ENCODE measurements at places on chromosomes 13 and 19.

DNA sequence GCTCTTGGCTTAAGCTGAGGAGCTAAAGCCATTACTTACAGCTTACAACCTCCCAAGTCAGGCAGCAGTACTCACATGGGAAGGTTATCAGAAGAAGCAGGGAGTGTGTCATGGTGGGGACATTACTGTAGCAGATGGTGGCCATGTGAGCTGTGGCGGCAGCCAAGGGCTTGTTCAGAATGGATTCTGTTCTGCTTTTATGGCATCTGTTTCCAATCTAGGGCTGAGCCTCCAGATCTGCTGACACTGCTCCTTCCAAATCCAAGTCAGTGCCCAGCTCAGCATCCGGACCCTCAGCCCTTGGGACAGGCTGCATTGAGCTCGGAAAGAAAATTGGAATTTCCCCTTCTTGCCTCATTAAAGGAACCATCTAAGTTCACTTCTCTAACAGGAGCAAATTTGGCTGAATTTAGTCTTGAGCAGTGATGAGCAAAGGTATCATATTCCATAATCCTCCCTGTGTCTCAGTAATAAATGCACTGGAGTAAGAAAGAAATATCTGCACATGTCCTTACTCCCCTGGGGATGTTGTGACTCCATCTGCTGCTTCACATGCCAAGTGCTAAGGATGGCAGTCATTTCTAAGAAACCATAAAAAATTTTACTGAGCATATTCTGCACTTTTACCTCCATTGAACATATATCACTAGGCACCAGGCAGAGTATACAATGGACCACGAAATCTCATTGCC lies 73.9 kb downstream of the KCTD12 start:
- DNase-seq = no peak

GRCh38 chr13:48184260-48184659 lies 48.7 kb upstream of the ITM2B start:
- no peak for DNase-seq

DNA sequence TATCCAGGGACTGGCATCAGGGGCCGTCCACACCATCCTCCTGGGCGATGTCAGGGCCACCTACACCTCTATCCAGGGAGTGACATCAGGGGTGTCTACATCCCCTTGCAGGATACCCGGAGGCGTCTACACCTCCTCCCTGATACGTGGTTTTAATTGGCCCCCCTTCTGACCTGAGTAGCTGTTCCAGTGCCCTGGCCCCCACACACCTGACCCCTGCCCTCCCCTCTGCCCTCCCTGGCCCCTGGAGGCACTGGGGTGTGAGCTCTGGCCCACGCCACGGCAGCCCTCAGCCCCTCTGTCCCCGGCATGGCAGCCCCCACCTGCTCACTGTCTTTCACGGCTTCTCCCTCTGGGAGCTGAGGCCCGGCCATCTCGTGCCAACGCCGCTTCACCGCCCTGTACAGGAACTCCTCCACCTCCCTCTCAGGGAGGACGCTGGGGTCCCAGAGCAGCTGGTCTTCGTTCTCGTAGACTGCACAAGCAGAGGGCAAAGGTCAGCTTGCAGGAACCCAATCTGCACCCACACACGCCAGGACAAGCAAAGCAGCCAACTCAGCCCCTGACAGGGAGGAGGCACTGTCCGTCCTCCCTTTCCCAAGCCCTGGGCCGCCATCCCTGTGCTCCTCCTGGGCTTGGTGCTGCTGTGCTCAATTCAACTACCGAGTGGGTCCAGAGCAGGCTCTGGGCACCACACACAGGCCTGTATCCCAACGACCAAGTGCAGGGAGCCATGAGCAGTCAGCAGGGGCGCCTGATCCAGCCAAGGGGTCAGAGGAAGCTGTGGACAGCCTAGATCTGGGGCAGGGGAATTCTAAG lies 22.2 kb upstream of the PLPP2 start:
- DNase-seq = no peak

- no peak for DNase-seq
Observed at GRCh38 chr13:24511816-24512196, 772 bp downstream of the PARP4 start.

GRCh38 chr13:90430127-90430526 lies 917.4 kb upstream of the MIR17HG start:
- DNase-seq = no peak

GRCh38 chr13:97027162-97027554 lies 32.9 kb upstream of the OXGR1 start:
- DNase-seq = no peak

DNA sequence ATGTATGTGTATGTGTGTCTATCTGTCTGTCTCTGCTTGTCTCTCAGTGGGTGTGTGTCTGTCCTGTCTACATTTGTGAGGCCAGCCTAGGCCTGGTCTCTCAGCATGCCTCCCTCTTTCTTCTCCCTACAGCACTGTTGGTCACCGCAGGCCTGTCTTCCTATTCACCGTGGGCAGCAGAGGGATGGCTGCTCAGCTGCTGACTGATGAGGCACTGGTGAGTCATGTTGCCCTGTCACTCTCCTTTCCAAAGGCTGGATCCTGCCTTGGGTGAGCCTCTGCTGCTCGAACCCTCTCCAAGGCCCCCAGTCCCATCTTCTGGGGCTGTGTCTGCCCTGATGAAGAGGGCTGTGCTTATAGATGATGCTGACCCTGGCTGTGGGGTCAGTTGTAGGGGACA lies 6.3 kb downstream of the ZNF71 start:
- no peak for DNase-seq

DNA sequence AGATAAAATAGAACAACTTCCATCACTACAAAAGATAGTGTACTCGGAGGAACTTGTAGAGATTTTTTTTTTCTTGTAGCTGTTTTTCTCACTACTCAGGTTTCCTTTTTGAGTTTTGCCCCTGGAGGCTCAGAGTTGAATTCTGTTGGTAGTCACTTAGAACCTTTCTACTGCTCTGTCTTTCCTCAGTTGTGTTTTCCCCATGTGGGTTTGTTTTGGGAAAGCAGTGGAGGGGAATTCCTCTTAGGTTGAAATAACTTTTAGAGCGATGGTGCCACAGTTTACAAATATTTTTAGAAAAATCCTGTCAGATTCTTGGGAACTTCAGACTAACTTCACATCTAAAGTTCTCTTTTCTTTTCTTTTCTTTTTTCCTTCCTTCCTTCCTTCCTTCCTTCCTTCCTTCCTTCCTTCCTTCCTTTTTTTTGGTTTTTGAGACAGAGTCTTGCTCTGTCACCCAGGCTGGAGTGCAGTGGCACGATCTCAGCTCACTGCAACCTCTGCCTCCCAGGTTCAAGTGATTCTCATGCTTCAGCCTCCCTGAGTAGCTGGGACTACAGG lies 65.8 kb downstream of the LRCH1 start:
- DNase-seq = no peak

DNA sequence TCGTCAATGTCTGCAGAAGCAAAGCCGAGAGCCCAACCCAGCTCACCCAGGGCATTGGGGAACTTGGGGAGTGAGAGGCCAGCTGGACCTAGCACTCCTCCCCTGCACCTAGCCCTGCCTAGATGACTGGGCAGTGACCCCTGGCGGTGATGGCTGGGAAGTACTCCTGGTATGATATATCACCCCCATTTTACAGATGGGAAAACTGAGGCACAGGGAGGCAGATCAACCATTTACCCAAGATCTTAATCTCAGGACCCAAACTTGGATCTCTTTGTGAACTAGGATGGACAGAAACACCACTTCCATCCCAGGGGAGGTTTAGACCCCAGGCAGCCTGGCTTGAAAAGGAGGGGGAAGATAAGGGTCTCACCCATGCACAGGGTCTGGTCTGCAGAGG lies 43.5 kb downstream of the CCL25 start:
- no peak for DNase-seq

DNA sequence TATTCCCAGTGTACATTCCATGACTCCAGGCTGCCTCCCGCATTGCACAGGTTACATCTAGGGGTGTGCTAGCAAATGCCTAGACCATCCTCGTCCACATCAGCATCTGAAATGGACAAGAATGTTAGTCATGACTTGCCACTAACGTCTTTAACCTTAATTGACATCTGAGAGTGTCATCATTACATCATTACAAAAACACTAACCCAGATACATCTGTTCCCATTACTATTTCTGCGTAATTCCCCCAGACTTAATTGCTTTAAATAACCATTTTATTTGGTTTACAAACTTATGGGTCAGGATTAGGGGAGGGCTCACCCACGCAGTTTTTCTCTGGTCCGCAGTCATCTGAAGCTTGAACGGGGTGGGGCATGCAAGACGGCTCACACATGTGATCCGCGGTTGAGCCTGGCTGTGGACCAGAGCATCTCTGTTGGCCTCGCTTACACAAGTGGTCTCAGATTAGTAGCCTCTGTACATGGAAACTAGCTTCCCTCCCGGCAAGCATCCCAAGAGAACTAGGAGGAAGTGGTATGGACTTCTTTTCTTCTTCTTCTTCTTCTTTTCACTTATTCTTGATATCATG lies 15.9 kb downstream of the KL start:
- no peak for DNase-seq

DNA sequence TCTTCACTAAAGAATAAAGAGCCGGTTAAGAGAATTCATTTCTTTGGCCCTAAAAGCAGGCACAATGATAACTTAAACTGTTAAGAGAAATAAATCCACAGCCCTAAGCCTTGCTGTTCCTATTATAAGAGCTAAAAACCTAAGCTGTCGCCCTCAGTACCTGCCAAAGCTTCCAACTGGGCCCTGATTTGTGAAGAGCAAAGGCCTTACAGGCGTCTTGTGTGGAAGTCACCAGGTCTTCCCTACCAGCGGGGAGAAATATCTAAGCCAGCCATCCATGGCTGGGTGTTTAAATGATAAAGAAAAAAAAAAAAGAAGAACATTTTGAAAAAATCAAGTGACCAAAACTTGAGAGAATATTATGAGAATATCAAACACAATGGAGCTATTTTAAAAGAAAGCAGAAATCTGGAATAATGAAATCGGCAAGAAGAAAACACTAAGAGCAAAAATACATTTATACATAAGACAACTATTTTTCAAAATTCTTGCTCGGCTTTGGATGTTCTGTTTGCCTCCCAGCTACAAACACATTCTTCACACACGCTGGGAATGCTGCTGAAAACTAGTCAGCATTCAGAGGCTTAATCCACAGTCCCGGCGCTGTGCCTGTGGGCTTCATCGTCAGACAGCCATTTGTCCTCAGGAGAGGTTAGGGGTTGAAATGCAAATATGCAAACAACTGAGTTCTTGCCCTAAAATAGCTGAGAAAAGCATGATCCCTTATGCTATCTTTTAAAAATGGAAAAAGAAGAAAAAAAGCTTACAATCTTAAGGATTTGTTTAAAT lies 89.8 kb upstream of the LSM14A start:
- no peak for DNase-seq
